Activated CD4-positive, CD25-positive, alpha-beta regulatory T cell treated with anti-CD3 and anti-CD28 coated beads, Interleukin-2, amount 50 U/mL, for 24 hours (primary cell): ENCODE measurements at places on chromosomes 1 and 21.

DNA sequence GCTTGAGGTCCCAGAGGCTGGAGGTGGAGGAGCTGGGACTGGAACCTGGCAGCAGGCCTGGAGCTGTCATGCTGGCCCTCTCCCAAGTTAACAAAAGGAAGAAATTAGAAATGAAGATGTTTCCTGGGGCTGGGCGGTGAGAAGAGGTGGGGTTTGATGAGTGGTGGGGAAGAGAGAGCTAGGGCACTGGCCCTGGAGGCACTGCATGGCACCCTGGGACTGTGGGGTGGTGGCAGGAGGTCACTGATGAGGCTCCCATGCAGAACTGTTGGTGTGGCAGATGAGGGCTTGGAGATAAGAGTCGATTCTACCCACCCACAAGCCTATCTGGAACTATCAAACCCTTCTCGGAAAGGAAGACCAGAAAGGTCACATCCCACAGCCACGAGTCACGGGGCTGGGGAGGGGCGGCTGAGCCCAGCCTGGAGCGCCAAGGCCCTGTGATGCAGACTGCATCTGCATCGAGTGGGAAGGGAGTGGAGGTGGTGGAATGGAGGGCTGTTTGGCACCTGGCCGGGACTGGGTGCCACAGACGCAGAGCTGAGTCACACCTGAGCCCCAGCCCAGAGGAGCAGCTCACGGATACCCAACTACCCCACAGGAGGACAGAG is 29.4 kb downstream of the MRPL37 start:
- peak; percentile 33 for ATAC-seq

- ATAC-seq, result no peak
Observed at GRCh38 chr1:168553680-168554553, 10.1 kb upstream of the XCL2 start.

GRCh38 chr1:204725821-204726448 is 40.4 kb upstream of the LRRN2 start:
- ATAC-seq, result no peak

DNA sequence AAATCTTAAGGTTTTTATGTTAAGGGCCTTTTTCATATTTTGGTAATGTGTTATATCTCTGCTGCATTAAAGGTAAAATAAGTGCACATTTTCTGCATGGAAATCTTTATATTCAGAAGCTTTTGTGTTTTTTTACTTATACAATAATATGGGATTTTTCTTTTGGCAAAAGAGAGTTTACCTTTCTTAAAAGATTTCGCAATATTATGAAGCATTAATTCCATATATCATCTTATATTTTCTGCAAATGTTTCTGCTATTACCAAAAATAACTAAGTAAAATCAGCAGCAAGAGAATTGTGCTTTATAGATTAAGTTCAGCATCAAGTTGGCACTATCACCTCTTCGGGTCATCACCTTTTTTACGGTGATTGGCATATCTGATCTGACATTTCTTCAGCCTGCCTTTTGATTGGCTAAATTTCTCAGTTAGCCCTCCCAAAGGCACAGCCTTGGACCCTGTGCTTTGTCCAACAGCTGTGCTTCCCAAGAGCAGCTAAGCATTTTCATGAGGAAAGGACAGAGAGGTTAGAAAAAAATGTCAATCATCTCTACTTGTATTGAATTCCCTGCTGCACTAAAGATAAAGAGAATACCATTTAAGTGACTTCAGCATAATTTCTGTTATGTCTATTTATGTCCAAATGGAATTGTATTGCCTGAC is 767.1 kb upstream of the PRMT6 start:
- ATAC-seq, result no peak

GRCh38 chr21:37827913-37828312 is 88.3 kb downstream of the KCNJ6 start:
- ATAC-seq, result no peak

DNA sequence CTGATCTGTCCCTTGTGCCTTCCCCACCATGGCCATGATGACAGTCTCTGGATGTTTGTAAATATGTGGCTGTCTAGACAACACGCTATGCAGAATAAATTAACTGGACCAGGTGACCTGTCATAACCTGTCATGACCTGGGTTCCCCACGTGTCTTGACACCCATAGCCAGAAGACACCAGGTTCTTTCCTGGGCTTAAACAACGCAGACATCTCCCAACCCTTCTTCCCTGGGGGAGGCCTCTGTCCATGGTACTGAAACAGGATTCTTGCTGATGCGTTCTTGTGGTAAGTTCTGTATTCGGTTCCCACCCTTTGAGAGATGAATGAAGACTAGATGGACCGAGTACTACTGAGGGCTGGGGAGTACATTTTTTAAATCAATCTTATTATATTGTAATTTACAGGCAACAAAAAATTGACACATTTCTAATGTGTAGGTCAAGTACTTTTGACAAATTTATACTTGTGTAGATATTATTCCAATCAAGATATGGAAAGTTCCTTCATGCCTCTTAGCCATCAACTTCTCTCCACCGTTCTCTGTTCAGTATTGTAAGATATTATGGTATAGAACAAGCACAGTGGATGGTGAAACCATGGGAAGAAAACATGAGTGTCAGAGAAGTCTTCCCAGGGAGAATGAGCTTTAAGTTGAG is 738.8 kb downstream of the PTPRU start:
- ATAC-seq, result no peak

DNA sequence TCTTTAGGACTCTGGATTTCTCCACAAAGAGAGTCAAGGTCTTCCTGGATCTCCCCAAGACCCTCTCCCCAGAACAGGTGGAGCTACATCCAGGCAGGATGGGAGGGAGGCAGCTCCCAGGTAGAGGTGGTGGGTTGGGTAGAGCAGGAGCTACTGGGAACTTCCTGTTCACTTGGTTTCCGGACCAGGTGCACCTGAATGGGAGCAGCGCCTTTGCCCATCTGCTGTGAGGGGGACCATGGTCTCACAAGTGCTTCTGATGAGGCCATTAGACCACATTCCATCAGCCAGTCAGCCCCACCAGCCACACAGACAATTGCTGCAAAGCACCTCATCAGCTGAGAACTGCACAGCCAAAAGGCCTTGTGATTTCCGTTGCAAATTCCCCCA is 188.8 kb downstream of the MATN1 start:
- ATAC-seq, result no peak

DNA sequence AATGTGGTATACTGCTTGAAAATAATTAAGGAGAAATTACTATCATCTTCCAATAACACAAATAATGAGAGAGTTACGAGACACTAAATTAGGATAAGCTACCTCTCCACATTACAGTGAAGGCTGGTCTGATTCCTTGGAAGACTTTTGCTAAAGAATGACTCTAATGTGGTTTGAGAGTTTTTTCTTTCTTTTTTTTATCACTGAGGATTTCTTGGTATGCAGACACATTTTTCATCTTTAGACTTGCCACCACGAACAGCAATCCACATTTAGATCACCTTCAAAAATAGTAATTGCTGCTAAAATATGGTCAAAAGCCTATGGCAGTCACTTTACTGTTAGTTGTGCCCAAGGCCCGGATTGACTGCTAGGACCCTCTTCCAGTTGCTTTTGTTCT is 16.6 kb upstream of the TMEM35B start:
- ATAC-seq, result no peak

DNA sequence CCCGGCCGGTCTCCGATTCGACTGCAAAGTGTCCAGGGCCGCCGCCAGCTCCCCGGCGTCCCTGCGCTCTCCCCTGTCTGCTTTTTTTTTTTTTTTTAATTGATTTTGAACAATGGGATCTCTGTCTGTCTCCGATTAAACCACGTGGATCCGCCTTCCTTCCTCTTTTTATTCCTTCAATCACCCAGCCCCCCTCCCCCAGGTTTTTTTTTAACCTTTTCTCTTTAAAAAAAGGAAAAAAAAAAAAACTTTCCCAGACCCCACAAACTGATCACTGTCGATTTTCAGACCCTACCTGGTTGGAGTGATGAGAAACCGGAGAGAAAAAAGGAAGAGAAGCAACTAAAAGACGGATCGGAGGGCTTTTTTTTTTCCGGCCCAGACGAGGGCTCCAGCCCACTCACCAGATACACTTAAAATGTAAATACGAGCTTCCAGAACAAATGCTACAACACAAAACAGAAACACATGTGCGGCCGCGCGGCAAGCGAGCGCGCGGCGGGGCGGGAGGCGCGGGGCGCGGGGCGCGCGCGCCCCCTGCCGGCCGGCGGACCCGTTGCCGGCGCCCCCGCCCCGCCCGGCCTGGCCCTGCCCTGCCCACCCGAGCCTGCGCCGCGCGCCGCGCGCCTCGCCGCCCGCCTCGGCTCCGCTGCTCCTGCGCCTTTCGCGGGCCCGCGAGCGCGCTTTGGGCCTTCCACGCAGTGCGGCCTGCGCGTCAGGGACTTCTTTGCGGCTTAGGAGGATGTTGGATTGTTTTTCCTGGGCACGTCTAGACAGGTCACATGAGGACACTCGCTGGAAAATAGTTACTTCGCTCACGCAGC is at the start of gene RCC2:
TSS of gene RCC2 (minus strand) at position 428 of the 824 bp plus-strand sequence. CDS start 1,163 bp downstream, outside the sequence.
- ATAC-seq, result peak; percentile 74

GRCh38 chr1:247421074-247421473 is 5.1 kb downstream of the NLRP3 start:
- ATAC-seq, result peak; percentile 45

- no peak for ATAC-seq
Observed at GRCh38 chr1:152029144-152029928, 7.5 kb downstream of the S100A11 start.

- ATAC-seq, result no peak
Observed at GRCh38 chr1:932776-933602, 9.3 kb downstream of the SAMD11 start.

GRCh38 chr1:118396829-118397495 is 211.9 kb upstream of the SPAG17 start:
- no peak for ATAC-seq

DNA sequence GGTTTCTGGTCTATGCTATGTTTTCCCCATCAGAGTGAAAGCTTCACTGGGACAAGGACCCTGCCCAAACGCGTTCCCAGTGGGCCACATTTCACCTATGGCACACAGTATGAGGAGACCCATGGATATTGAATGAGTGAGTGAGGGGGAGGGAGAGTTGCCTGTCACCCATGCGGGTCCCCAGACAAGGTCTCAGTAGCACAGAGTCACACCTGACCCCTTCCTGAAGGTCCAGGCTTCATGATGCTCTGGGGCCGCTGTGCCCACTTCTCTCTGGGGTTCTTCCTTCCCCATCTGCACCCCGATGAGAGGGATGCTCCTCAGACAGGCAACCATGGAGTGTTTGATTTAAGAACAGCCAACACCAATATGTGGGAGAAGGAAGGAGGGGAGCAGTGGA is 72.3 kb upstream of the CSF3R start:
- no peak for ATAC-seq

- ATAC-seq, result no peak
Observed at GRCh38 chr1:158607296-158607695, 2.2 kb downstream of the OR10Z1 start.

DNA sequence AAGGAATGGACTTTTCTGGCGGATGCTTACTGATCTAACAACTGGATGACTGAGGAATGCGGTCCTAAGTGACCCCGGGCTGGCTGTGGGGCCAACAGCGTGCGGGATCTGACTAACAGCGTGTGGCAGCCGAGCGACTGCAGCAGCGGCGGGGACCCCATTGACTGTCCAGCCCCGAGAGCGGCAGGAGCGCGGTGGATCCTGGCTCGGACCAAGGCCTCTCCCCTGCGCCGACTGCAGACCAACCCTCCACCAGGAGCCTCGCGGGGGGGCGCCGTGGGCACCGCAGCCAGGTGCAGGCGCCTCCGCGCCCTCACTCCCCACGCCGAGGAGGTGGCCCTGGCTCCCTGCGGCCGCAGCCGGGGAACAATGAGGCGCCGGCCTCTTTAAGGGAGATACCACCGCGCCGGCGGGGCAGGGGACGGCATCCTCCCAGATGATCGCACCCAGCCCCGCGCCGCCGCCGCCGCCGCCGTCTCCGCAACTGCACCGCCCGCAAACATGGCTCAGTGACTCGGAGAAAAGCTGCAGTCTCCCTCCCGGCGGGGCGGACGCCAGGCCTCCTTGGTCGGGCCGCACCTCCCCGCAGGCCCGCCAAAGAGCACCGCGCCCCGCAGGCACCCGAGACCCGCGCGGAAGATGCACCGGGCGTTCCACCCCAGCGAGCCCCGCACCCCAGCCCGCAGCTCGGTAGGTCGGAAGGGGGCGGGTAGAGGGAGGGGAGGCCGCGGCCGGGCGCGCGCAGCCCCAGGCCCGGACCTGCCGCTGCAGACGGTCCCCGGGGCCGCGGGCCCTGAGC is 694 bp upstream of the PDIK1L start:
- peak; percentile 57 for ATAC-seq

DNA sequence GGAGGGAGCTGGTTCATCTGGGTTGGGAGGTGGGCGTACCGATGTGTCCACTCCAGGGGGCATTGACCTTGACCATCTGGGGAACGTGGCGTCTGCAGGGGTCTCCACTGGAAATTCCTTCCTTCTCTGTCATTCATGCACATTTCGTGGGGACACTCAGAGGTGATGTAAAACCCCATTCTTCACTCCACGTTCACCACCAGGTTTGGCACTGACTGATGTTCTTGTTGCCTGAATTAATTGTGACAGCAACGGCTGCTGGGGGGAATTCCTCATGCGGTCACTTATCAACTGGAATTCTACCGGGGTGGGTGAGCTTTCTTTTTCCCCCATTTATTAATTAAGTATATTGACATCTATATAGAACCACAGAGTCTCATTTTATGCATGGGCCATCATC is 18.1 kb upstream of the POFUT2 start:
- ATAC-seq, result no peak
